ENCODE measurements at places on chromosomes 3 and 15. TPM values are rescaled to one million over a fixed set of nuclear protein-coding genes. Genes with fewer than 3 reads are reported as not detected.

- H3K36me3 ChIP-seq = no peaks in the 10 kb centered on the region
- no peak overlapping the region for H3K27ac ChIP-seq
- H3K27me3 ChIP-seq = peaks cover 61% of the 10 kb centered on the region
- no peak overlapping the region for H3K4me3 ChIP-seq
Observed at GRCh38 chr3:186417791-186418190, 55.8 kb upstream of the DGKG start.

DNA sequence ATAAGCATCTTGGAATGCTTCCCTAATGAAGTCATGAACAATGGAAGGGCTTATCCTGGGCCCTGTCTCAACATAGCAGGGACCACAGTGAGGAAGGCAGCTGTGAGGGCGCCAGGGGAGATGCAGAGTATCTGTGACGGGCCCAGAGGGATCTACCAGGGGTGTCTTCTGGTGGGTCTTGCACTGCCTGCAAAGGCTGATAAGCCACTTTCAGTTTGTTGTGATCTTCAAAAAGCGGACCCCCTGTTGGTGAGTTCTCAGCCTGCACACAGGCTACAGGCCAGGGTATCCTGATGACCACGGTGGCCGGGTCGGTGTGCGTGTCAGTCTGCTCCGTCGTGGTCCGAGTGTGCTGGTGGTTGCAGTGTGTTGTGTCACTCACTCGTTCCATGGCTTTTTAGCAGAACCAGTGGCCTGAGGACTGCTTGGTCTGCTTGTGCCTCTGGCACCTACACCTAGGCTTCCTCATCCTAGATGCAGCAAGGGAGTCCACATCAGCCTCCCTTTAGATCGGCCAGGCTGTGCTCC lies 46.8 kb downstream of the CHDH start:
- DNase-seq = no peak
- peaks cover 96% of the 10 kb centered on the region for H3K27me3 ChIP-seq
- H3K4me1 ChIP-seq = no peaks in the 10 kb centered on the region
- H3K36me3 ChIP-seq = no peaks in the 10 kb centered on the region
- no peak overlapping the region for H3K27ac ChIP-seq
- no peak overlapping the region for H3K4me3 ChIP-seq

RTP3 gene
- not detected for total RNA-seq

DNA sequence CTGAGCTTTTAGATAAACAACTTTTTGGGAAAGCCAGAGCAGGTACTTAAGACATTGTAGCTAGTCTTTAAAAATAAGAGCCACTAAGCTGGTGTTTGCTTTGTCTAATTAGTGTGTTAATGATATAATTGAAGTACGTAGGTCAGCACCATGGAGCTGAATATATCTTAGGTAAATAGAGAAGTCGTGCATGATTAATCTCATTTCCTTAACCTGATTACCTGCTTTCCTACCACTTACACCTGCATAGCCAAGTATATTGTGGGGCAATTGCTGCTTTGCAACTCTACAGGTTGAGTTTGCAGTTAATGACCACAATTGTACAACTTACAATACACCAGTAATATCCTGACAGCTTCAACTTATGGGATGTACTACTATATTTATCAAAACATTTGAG lies 17.6 kb upstream of the TOPAZ1 start:
- no peak overlapping the region for H3K27ac ChIP-seq
- H3K4me3 ChIP-seq = no peak overlapping the region
- H3K36me3 ChIP-seq = no peaks in the 10 kb centered on the region
- no peaks in the 10 kb centered on the region for H3K27me3 ChIP-seq
- DNase-seq = no peak

FBLN2 gene
- total RNA-seq = 1.8 TPM

DNA sequence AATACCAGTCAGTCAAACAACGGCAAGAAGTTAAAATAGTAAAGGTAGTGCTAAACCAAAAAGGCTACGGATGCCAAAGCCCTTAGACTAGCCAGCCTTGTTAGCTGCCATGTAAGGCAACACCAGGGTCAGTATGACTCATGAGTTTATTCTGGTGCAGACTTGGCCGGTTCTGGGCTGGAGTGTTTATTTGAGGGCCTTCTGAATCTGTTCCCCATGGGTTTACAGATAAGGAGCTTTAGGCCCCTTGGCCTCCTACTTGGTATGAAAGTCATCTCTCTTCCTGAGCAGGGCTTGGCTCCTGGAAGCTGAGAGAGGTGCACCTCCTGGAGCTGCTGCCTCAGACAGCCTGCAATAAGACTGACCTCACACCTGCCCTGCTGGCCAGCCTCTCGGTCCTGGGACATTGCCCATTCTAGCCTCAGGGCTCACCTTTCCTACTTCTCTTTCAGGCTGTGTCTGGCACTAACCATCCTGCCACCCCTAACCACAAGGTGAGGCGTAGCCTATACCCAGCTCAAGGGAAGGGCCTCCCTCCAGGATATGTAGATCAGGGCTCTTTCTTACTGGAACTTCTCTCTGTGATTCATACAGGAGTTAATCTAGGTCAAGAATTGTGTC lies 10.4 kb upstream of the RTP1 start:
- no peaks in the 10 kb centered on the region for H3K36me3 ChIP-seq
- DNase-seq = peak; percentile 100
- H3K27ac ChIP-seq = peak overlapping the region; percentile 83
- H3K4me3 ChIP-seq = peak overlapping the region; percentile 16

DNA sequence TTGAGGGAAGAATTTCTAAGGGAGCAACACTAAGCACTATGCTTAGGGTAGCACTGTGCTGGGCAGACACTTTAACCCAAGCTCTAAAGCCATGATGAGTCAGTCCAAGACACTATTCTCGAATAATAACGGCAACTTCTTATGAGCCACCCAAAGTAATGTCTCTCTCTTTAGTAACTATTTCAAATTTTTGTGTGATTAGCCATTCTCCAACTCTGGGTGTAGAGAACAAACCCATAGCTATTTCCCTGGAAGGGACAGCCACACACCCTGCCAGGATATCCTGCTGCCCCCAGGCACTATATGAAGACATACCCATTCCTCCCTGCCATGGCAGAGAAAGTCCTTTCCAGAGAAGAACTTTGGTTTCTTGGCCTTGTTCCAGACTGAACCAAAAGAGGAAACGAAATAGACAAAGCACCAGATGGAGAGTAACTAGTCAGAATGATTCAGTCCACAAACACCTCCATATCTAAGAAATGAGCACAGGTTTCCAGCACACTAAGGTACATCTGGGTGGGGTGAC lies 384.9 kb upstream of the THBS1 start:
- peak overlapping the region; percentile 79 for H3K27ac ChIP-seq
- H3K36me3 ChIP-seq = no peaks in the 10 kb centered on the region
- peaks cover 32% of the 10 kb centered on the region for H3K4me1 ChIP-seq
- no peak overlapping the region for H3K4me3 ChIP-seq

GRCh38 chr3:149564079-149564478 lies 89.6 kb downstream of the TM4SF4 start:
- H3K36me3 ChIP-seq = peaks cover 15% of the 10 kb centered on the region
- no peak for DNase-seq
- H3K27ac ChIP-seq = no peak overlapping the region
- H3K27me3 ChIP-seq = no peaks in the 10 kb centered on the region

IGSF11 gene
- not detected for total RNA-seq

DNA sequence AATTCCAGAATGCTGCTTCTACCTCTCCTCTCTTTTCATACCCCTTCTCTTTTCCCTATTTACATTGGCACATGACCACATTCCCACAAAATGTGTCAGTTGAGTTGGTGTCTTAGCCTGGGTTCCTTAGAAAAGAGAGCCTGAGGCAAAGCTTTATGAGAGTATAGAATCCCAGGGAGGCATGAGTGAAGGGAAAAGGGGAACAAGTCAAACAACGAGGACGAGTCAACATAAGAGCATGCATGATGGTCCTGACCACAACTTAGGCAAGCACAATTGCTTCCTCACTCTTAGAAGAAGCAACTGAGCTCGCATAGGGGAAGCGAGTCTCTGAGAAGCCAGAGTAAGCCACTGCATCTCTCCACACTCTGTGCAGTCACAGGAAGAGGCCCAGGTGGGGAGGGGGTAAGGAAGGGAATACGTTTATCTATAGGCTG lies 15.4 kb upstream of the ZNF774 start:
- peak overlapping the region; percentile 74 for H3K27ac ChIP-seq
- peak; percentile 96 for DNase-seq
- no peaks in the 10 kb centered on the region for H3K36me3 ChIP-seq
- H3K27me3 ChIP-seq = no peaks in the 10 kb centered on the region

- H3K4me1 ChIP-seq = peaks cover 8% of the 10 kb centered on the region
- H3K36me3 ChIP-seq = no peaks in the 10 kb centered on the region
- H3K4me3 ChIP-seq = no peak overlapping the region
- H3K27ac ChIP-seq = no peak overlapping the region
Observed at GRCh38 chr3:8560366-8561007, 58.9 kb downstream of the LMCD1 start.

GRCh38 chr3:194030372-194030771 lies 105.6 kb upstream of the HES1 start:
- H3K4me1 ChIP-seq = peaks cover 53% of the 10 kb centered on the region
- no peaks in the 10 kb centered on the region for H3K36me3 ChIP-seq
- H3K27ac ChIP-seq = peak overlapping the region; percentile 40

DNA sequence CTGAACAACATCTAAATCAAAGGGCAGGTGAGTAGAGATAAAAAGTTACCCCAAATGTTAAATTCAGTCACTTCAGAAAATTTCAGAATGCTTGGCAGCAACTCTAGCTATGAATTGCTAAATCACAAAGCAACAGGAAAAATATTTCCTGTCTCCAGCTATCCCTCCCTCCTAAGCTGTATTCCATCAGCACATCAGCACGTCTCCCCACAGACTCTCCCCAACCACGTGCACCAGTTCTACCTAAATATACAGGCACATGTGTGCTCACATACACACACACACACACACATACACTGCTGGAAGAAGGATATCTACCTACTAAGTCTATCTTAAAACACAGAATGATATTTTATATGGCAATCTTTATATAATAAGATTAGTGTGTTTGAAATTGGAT lies 177.1 kb upstream of the ARHGEF26 start:
- no peak overlapping the region for H3K4me3 ChIP-seq
- no peaks in the 10 kb centered on the region for H3K27me3 ChIP-seq
- DNase-seq = no peak
- no peaks in the 10 kb centered on the region for H3K36me3 ChIP-seq
- H3K27ac ChIP-seq = no peak overlapping the region

TEX55 gene
- not detected for total RNA-seq

- DNase-seq = no peak
- no peaks in the 10 kb centered on the region for H3K4me1 ChIP-seq
- no peaks in the 10 kb centered on the region for H3K27me3 ChIP-seq
- no peaks in the 10 kb centered on the region for H3K36me3 ChIP-seq
Observed at GRCh38 chr3:110615454-110615853, 456.2 kb upstream of the NECTIN3 start.

DNA sequence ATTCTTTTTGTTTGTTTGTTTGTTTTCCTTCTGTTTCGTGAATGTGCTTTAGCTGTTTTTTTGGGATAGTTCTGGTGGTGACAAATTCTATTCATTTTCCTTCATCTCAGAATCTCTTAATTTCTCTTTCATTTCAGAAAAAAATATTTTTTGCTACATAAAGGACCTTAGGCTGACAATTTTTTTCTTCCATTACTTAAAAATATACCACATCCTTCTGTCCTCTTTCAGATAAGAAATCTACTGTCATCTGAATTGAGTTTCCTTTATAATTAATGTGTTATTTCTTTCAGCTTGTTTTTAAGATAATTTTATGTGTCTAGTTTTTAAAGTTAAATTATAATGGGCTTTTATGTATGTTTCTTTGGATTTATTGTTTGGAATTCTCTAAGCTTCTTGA lies 47.6 kb downstream of the IL16 start:
- no peak overlapping the region for H3K4me3 ChIP-seq
- no peaks in the 10 kb centered on the region for H3K36me3 ChIP-seq
- no peaks in the 10 kb centered on the region for H3K4me1 ChIP-seq
- no peak overlapping the region for H3K27ac ChIP-seq
- H3K27me3 ChIP-seq = peaks cover 20% of the 10 kb centered on the region

GASK1A gene
- total RNA-seq = not detected

DNA sequence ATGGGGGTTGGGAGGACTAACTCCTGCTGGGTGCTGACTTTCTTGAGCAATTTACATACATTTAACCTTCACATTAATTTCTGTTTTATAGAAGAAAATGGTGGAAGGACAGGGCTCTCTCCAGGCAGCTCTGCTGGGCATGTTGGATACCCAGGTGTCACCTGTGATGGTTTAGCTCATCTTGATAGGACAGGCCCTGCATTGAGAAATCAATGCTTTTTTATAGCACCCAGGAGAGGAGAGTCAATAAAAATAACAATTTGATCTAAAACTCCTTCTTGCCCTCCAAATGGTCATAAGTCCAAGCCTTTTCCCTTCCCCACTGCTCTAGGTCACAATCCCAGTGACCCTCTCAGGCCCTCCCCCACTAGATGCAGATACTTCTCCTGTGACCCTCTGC lies 48.3 kb upstream of the RBP1 start:
- H3K27me3 ChIP-seq = no peaks in the 10 kb centered on the region
- DNase-seq = no peak
- no peak overlapping the region for H3K4me3 ChIP-seq
- H3K36me3 ChIP-seq = no peaks in the 10 kb centered on the region
- no peaks in the 10 kb centered on the region for H3K4me1 ChIP-seq

DNA sequence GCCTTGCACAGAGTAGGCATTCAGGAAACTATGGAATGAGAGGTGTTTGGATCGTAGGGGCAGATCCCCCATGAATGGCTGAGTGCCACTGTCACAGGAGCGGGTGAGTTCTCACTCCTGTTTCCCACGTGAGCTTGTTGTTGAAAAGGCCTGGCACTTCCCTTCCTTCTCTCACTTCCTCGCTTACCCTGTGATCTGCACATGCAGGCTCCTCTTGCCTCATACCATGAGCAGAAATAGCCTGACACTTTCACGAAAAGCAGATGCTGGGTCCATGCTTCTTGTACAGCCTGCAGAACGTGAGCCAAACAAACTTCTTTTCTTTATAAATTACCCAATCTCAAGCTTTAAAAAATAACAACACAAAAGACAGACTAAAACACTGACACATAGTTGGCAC lies 55.4 kb downstream of the AGBL1 start:
- no peaks in the 10 kb centered on the region for H3K4me1 ChIP-seq
- H3K36me3 ChIP-seq = no peaks in the 10 kb centered on the region
- no peaks in the 10 kb centered on the region for H3K27me3 ChIP-seq

ACKR2 gene
- total RNA-seq = 1.0 TPM

- no peaks in the 10 kb centered on the region for H3K36me3 ChIP-seq
- no peak overlapping the region for H3K4me3 ChIP-seq
- H3K27ac ChIP-seq = no peak overlapping the region
- no peaks in the 10 kb centered on the region for H3K4me1 ChIP-seq
- no peak for DNase-seq
- no peaks in the 10 kb centered on the region for H3K27me3 ChIP-seq
Observed at GRCh38 chr3:44226573-44226972, 15.1 kb upstream of the TOPAZ1 start.

- H3K27ac ChIP-seq = no peak overlapping the region
- no peak overlapping the region for H3K4me3 ChIP-seq
- no peaks in the 10 kb centered on the region for H3K36me3 ChIP-seq
Observed at GRCh38 chr15:88610701-88611231, 10.4 kb upstream of the AEN start.

TMCC1 gene
- total RNA-seq = 41.4 TPM

DNA sequence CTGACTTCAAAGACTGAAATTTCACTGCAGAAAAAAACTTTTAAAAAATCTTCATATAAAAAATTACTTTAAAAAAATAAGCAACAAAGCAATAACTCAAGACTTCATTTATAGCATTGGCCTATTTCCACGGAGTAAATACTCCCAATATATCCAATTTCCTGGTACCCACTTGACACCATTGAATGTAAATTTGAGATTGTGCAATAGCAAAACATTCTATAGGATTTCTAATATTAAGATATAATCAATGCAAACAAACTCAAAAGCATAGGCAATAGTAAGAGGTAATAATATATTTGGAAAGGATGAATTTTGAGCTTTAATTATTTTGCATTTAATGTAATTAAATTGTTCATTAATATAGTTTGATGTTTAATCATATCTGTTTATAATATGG lies 148.0 kb upstream of the CNTN6 start:
- H3K27me3 ChIP-seq = no peaks in the 10 kb centered on the region
- no peak for DNase-seq
- H3K4me3 ChIP-seq = no peak overlapping the region
- H3K36me3 ChIP-seq = no peaks in the 10 kb centered on the region
